ENCODE measurements at places on chromosomes 16 and 17.

- no peak for DNase-seq
Observed at GRCh38 chr16:23879735-23880373, 44.1 kb downstream of the PRKCB start.

DNA sequence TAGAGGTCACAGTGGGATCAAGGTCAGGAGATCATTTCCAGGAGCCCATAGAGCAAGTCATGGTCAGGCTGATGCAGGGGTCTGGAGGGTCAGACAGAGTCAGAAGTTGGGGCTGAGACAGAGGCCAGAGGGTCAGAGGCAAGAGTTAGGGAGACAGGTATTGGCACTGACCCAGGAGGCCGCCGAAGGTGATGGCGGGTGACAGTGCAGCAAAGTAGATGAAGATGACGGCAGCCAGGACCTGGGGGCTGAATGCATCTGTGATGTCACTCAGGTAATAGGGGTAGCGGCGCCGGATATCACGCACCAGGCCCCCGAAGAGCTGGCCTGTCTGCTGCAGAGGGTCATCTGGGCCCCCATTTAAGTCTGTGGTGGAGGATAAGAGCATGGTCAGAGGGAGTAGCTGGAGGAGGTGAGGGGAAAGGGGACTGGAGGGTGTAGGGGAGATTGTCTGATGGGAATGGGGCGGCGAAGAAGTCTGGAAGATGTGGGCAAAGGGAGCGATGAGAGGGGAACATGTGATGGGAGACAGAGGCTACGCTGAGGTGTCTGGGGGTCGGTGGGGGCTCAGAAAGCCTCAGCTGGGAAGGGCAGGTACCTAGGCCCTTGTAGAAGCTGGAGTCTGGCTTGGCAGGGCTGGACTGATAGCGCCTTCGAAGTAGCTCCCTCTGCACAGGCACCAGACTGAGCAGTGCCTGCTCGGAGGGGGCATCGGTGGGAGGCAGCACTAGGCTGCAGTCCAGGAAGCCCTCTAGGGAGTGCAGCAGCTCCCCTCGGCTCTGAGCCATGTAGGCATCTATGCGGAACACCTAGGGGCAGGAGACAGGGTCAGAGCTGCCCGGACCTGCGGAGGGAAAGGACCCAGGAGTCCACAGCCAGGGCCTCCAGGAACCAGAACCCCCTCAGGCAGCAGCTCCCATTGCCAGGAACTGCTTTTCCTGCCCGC, 9.8 kb downstream of the SLC4A1 start:
- no peak for DNase-seq

- no peak for DNase-seq
Observed at GRCh38 chr16:82389956-82390650, 220.1 kb upstream of the MPHOSPH6 start.

DNA sequence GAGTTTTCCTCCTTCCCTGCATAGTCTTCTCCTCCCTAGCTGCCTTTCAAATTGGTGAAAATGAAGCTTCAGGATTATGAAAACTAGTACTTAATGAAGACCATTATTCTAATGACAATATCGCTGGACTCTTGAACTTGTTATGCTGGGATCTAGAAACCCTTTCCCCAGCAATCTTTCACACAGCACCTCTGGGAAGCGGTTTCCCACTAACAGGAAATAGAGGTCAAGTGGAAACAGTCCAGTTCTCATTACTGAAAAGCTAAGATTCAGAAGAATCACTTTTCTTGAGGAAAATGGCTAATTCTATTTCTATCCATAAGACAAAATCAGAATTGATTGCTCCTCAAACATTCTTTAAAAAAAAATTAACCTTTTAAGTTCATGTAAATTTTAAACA, 2.0 kb upstream of the VEZF1 start:
- no peak for DNase-seq

DNA sequence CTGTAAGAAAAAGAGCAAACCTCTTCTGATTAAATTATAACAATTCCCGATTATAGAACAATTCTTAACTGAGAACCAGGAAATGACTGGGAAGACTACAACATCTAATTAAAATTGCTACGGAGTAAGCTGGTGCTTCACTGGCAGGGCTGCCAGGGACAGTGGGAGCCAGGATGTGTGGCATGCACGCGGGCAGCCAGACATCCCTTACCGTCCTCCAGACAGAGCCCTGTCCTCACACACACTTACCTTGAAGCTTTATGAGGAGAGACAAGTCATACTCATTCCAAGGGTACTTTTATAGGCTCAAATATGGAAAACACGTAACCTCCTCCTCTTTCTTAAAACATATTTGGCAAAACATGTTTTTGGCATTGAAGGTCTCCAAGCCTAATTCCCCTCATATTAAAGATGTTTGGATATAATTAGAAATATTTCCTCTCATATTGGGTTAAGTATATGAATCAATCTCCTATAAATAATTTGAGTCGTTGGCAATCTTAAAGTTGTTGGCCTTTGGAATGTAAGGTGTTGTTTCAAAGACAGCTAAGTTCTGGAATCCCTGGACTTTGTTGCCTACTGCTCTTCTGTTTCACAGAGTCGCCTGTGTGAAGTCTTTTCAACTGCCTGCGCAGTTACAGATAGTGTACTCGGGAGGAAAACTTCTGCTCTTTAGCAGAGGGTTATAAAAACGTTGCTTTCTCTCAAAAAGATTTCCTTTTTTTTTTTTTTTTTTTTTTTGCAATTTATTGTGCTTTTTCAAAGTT, at the start of gene MYH1:
Gene MYH1, minus strand, starts transcription at position 272 of the 767 bp plus-strand sequence. CDS start 1,900 bp downstream, outside the sequence.
- no peak for DNase-seq

- DNase-seq = no peak
Observed at GRCh38 chr17:56678249-56679114, 85.0 kb downstream of the NOG start.

GRCh38 chr17:58231641-58232040, 6.7 kb upstream of the LPO start:
- DNase-seq = no peak

- no peak for DNase-seq
Observed at GRCh38 chr16:17278988-17279387, 191.8 kb downstream of the XYLT1 start.

GRCh38 chr17:38867179-38867967, 2.5 kb upstream of the LASP1 start:
- peak; percentile 87 for DNase-seq

GRCh38 chr17:44607836-44608690, 48.2 kb upstream of the MEIOC start:
- no peak for DNase-seq

DNA sequence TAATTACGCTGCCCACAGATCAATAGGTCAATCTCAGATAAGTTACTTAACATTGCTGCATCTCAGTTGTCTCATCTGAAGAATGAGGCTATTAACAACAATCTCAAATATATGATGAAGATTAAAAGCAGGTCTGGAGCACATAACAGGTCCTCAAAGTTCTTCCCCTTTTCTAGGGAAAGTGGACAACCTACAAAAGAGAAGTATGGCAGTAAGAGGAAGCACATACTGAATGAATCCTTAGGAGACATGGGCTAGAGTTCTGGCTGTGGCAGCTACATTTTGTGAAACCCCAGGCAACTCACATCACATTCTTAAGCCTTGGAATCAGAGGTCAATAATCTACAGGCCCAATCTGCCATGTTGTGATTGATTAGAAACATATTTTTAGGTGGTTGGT, 180.6 kb downstream of the PCTP start:
- DNase-seq = no peak

GRCh38 chr16:28891964-28892890, 13.9 kb downstream of the ATP2A1 start:
- no peak for DNase-seq

GRCh38 chr17:29760279-29761039, 137.7 kb upstream of the CORO6 start:
- peak; percentile 81 for DNase-seq

GRCh38 chr16:82835487-82836155, 208.9 kb downstream of the CDH13 start:
- DNase-seq = no peak

- no peak for DNase-seq
Observed at GRCh38 chr16:63749276-63749675, 1372.6 kb downstream of the CDH11 start.

- DNase-seq = no peak
Observed at GRCh38 chr17:68102318-68102758, 66.8 kb downstream of the KPNA2 start.

DNA sequence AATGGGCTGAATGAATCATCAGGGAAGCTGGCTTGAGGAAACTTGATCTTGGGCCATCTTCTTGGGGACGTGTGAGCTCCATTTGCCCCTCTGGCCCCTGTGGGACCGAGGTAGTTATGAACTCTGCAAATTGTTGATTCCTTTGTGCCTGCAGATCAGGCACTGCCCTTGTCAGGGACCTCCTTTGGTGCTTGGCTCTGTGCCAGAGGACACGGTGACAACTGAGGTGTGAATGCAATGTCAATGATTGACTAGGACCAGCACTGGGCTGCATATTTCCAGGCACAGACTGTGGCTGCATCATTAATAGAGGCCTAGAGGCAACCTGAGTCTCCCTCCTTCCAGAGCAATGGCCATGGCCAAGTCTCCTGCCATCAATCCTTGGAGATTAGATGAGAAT, 23.8 kb downstream of the PDILT start:
- no peak for DNase-seq

DNA sequence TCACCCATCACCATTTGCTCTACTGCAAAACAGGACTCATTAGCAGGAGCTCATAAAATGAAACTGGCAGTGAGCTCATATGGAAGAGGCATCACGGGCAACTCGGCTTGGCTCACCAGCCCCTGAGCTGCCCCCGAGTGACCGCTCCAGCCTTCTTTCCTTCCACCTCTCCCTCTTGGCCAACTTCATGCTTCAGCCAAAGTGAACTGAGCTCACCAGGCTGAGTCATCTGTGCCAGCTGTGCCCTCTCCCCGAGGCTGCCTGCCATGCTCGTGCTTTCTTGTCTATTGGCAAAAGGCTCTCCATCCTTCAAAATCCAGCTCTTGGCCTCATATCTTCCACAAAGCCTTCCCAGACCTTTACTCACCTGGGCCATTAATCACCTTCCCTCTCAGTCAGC, 391.4 kb downstream of the WWOX start:
- no peak for DNase-seq

DNA sequence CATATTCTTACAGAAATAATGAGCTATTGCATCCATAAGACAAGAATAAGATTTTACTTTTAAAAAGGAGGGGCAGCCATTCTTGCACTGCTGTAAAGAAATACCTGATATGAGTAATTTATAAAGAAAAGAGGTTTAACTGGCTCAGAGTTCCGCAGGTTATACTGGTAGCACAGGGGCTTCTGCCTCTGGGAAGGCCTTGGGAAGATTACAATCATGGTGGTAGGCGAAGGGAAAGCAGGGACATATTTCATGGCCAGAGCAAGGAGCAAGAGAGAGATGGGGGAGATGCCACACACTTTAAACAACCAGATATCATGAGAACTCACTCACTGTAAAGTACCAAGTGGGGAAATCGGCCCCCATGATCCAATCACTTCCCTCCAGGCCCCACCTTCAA, 20.9 kb upstream of the CSNK2A2 start:
- DNase-seq = no peak

DNA sequence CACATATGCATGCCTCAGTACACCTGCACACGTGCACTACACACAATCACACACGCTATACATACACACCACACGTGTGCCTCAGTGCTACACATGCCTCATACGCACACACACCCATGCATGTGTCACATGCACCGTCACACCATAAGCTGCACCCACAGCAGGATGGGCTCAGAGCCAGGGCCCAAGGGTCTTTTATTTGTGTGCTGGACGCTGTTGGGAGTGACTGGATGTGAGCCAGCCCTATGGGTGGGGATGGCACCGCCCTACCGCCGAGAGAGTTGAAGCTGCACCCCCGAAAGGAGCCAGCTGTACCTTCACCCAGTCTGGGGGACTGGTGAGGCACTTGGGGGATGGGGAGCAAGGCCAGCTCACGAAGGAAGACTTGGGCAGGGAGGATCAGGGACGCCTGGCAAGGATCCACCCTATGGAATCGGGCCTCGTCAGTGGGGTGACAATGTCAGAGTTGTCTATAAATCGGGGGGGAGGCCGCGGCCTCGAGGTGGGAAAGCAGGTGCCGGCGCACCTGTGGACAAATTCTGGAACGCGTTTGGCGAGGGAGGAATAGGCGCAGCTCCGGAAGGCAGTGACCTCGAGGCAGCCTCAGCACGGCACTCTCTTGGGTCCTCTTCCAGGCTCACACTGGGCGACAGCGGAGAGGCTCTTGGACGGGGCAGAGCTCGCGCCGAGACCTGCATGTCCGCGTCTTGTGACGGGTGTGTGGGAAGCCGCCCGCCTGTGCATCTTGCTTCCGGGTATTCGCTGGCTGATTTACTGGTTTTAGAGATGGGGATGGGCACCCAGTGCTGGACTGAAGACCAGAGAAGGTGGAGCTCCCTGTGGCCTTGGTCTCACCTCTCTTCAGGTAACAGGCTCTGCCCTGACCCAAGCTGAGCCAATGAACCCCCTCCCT, 7.3 kb downstream of the RGS11 start:
- no peak for DNase-seq

GRCh38 chr16:89934611-89935553, 11.7 kb downstream of the TUBB3 start:
- no peak for DNase-seq

DNA sequence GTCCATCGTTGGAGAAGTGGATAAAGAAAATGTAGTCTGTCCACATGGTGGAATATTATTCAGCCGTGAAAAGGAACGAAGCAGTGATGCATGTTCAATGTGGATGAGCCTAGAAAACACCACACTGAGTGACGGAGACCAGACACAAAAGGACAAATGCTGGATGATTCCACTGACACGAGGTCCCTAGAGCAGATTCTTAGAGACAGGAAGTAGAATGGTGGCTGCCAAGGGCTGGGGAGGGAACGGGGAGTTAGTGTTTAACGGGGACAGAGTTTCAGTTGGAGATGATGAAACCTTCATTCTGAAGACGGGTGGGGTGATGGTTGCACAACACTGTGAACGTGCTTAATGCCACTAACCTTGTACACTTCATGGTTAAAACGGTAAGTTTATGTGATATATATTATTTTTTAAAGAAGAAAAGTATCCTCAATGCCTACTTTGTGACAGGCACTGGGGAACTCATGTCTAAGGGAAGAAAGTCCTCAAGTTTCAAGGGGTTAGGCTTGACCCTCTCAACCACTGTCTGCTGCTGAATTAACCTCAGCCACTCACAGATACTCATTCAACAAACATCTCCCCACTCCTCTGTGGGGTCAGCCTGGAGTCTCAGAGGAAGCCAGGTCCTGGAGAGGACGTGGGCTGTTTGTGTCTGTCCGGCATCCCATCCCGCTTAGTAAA, 17.6 kb downstream of the C16orf74 start:
- DNase-seq = no peak

DNA sequence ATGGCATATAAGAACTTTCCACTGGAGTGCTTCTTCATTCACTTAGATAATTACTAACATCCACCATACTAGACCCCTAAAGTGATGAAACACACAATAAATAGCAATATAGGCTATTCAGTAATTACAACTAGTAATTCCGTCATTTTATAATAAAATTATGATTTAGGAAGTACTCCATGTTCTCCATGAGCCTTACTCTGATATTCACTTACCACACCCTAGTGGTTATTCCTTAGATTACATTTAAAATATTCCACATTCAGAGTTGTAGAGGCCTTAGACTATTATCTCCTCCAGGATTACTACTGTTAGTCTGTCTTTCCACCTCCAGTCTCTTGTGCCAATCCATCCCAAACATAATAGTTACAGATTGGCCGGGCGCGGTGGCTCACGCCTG, 62.4 kb downstream of the STH start:
- DNase-seq = no peak

Data from activated CD4-positive, alpha-beta T cell treated with anti-CD3 and anti-CD28 coated beads, Interleukin-10, Interleukin-2, amounts not matched to agents 100 ng/mL and 50 ng/mL, durations not matched to agents 16 hours and 8 hours (primary cell).